ENCODE measurements at places on chromosomes 6 and 20.

GRCh38 chr20:49699200-49699992 lies 14.3 kb downstream of the B4GALT5 start:
- DNase-seq, result no peak

GRCh38 chr20:4418141-4418540 lies 303.6 kb upstream of the PRND start:
- no peak for DNase-seq

- no peak for DNase-seq
These were observed 21.7 kb upstream of the DAAM2 start for GRCh38 chr6:39770446-39770845.

DNA sequence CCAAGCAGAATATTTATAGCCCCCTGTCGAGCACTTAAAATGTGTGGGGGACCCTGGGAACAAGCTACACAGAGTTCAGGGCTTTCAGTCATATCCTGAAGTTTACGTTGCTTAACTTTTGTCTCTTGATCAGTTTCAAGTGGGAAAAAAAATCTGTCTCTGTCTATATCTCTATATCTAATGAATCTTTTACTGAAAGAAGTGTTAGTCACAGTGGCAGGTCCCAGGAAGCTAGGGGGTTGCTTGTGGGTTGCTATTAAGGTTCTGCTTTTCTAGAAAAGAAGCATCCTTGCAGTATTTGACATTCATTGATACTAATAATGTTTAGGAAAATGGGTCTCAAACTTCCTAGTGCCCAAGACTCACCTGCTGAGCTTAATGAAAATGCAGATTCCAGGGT lies 76.7 kb upstream of the CLDN20 start:
- DNase-seq, result no peak

- no peak for DNase-seq
These were observed 64.9 kb upstream of the CITED2 start for GRCh38 chr6:139439349-139439748.

DNA sequence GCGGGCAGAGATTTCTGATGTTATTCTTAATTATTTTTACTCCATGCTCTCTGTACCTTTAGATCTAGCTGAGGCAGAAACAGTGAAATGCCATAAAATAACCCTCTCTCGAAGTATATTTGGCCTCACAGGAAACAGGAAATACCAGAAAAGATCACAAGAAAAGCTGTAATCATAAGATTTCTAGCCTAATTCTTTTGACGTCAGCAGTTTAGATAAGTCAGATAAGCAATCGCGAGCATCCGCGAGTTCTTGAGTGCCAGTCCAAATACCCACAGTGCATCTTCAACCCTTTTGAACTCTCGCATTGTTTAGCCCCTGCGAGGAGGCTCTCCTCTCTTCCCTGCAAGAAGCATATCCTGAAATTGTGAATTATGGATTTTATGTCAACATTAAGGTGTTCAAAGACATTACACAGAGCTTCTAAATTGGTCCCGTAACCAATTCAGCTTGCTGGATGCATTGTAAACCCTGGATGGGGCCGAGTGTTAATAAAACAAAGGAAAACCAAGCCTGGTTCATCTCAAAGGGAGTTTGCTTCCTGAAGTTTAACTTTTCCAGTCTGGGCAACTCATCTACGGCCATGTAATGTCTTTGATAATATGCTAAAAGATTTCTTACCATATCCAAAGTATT lies 198.9 kb downstream of the MTFR2 start:
- DNase-seq, result no peak

- DNase-seq, result no peak
These were observed 20.6 kb upstream of the NKX2-2 start for GRCh38 chr20:21534453-21534852.

DNA sequence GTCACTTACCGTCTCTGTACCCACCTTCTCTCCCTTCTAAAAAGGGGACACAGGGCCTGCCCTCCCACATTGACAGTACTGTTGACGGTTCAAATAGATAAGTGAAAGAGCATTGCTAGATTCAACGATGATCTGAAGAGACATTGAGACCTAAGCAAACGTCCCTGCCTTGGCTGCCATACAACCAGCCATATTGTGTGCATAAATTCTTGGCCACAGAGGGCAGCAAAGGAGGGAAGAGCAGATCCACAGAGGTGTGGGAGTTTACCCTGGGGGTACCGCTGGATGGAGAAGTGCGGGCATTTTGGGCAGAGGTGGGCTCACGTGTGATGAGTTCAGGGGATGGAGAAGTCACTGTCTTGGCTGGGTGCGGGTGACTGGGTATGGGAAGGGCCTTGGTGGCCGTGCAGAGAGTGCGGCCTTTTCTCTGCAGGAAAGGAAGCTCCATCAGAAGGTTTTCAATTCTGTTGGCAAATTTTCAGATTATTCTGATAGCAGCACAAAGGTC lies 85.6 kb downstream of the POPDC3 start:
- no peak for DNase-seq

- no peak for DNase-seq
These were observed 176.2 kb downstream of the ASCC3 start for GRCh38 chr6:100704961-100705360.

GRCh38 chr6:168369786-168370185 lies 50.2 kb upstream of the DACT2 start:
- no peak for DNase-seq

- no peak for DNase-seq
These were observed 36.4 kb upstream of the SLC22A1 start for GRCh38 chr6:160085226-160085625.

- no peak for DNase-seq
These were observed 46.0 kb upstream of the PKIB start for GRCh38 chr6:122564230-122564629.

DNA sequence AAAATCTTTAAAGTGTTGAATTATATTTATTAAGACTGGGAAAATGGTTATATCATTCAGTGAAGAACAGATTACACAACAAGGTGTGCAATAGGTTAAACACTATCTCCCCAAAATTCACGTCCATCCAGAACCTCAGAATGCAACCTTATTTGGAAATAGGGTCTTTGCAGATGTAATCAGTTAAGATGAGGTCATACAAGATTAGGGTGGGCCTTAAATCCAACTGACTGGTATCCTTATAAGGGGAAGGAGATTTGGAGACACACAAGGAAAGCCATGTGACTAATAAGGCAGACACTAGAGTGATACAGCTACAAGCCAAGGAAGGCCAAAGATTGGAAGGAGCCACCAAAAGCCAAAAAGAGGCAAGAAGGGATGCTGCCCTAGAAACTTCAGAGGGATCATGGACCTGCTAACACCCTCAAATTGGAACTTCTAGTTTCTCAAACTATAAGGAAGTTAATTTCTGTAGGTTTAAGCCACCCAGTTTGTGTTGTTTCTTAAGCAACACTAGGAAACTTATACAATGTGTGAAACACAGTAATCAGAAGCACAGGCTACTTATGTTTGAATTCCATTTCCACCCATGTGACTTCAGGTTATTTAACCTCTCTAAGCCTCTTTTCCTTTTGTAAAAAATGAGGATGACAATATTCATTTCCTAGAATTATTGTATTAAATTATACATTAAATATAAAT lies 16.9 kb downstream of the ILRUN start:
- DNase-seq, result no peak
